ENCODE measurements at places on chromosomes 6 and 20.

- DNase-seq, result peak; percentile 68
Observed at GRCh38 chr6:118581489-118581959, 33.4 kb downstream of the PLN start.

DNA sequence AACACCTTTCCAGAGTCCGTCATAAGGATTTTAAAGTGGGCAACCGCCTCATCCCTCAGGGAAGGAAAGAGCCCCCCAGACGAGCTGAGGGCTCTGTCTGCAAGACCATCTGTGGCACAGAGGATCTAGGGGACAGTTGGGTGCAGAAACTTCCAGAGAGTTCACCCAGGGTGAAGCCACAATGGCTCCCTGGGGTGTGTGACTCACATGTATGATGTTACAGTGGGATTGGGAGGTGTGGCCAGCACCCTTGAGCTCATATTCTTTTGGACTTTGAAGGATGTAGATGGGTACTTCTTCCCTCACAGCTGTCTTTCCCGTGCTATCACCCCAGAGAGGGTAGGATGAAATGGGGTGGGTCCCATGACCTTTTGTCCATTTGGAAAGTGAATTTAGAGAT is 95.5 kb downstream of the NCR2 start:
- peak; percentile 93 for DNase-seq

DNA sequence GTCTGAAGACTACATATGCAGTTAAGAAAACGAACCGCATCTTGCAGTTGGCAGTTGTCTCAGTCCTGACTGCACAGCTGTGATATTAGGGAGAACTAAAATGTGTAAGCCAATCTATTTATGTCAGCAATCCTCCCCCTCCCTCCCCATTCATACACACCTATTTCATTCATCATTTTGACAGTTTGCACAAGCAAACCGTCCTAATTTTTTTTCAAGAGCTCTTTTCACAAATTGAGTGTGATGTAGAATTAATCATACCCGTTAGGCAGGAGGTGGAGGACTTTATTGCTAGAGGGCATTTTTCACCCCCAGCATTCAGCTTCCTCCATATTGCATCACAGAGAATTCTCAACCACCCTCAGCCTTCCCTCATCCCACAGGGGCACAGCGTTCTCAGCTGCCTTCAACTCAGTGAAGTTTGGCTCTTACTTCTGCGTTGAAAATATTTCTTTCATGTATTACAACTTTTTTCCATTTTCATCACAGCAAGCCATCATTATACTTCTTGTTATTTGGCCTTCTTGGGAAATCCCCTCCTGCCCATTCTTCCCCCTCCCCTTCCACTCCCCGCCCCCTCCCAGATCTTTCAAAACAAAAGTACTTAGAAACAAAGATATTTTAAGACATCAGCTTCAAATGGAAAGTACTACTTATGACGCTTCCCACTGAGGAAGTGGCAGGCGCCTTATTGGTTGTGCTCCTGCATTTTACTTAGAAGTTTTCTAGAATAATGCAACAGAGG is 37.5 kb downstream of the NOX3 start:
- DNase-seq, result peak; percentile 84

- DNase-seq, result peak; percentile 89
Observed at GRCh38 chr6:31401403-31401802, 2.0 kb upstream of the MICA start.

- peak; percentile 44 for DNase-seq
Observed at GRCh38 chr6:43076464-43077332, 584 bp downstream of the PTK7 start.

DNA sequence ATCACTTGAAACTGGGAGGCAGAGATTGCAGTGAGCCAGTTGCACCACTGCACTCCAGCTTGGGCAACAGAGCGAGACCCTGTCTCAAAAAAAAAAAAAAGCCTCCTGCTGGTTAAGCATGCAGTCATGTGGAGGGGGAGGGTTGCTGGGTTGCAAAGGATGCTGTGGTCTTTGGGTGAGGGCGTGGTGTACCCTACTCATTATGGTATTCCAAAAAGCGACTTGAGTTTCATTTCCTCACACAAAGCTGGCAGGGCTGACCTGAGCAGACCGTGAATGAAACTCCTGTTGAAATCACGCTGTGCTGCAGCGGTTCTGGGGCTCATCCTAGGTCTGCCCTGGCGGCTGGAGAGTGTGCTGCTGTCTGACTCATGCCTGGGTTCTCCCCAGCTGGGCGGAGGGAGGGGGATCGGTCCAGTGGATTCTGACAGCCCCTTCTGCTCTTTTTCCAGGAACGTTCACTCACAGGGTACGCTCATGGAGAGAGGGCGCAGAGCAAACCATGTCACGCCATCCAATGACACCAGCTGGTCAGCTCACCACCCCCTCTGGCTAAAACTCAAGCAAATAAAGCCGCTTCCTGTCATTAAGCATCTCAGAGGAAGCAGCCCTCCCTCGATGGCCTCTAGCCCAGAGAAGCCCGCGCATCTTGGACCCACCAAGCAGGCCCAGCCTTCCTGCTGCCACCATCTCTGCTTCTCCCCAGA is 166.2 kb downstream of the SCML4 start:
- DNase-seq, result peak; percentile 99

DNA sequence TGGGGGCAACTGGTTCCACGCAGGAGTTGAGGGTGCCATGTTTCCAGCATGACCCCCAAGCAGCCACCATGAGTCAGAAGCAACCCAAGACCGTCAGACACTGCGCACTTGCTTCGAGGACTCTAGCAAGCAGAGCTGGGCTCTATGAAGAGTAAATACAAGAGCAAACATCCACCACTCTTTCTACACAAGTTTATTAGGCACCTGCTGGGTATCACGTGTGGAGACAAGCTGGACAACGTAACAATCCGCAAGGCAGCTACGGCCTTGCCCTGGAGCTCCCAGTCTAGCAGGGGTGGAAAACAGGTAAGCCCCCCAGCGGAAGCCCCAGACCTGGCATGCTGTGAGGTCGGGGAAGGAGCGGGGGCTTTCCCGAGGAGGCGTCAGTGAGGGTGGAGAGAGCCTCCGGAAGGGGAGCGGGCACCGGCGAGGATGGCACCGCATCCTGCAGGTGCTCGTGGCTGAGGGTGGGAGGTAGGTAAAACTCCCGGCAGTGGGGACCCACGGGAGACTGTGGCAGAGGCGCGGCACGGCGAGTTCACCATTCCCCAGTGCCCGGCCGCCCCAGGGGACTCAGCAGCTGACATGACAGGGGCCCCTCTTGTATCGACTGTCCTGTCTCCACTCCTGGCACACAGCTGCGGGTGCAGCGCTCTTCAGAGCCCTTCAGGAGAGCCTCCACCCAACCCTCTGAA is 33.6 kb downstream of the GNAS-AS1 start:
- no peak for DNase-seq
